ENCODE measurements at places on chromosomes 1 and 21.

DNA sequence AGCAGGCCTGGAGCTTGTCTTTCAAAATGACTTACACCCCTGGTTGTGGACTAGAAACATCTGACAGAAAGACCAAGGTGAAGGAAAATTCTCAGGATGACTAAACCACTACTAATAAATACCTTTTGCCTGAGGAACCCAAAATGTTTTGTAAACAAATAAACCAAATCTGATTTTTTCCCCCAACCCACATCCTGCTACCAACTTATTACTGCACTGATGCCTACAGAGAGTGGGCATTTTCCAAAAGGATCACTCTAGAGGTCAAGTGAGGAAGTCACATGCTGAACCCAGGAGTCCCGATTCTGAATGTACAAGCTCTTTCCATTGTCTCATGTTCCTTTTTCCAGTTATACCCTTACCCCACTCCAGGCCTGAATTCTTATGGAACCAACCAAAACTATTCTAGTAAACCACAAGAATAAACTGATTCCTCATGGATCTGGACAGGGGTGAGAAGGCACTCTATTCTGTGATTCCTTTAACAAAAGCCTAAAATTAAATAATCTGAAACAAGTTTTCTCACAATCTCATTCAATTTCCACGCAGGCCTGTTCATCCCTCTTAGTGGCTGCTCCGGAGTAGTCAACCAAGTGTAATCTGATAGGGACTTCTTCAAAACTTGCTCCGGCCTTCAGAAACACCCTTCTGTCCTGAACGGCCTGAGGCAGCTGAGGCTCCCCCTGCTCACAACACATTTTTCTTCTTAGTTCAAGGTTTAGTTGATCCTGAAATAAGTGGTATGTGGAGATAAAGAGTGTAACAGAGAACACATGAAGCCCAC is 1.4 kb downstream of the PI4KB start:
- no peak for DNase-seq

- no peak for DNase-seq
These were observed 2.0 kb upstream of the SYT6 start for GRCh38 chr1:114155706-114156105.

- peak; percentile 73 for DNase-seq
These were observed 47.1 kb upstream of the TLR5 start for GRCh38 chr1:223189903-223190724.

- DNase-seq = no peak
These were observed 36.8 kb downstream of the TRIM11 start for GRCh38 chr1:228369608-228370438.

DNA sequence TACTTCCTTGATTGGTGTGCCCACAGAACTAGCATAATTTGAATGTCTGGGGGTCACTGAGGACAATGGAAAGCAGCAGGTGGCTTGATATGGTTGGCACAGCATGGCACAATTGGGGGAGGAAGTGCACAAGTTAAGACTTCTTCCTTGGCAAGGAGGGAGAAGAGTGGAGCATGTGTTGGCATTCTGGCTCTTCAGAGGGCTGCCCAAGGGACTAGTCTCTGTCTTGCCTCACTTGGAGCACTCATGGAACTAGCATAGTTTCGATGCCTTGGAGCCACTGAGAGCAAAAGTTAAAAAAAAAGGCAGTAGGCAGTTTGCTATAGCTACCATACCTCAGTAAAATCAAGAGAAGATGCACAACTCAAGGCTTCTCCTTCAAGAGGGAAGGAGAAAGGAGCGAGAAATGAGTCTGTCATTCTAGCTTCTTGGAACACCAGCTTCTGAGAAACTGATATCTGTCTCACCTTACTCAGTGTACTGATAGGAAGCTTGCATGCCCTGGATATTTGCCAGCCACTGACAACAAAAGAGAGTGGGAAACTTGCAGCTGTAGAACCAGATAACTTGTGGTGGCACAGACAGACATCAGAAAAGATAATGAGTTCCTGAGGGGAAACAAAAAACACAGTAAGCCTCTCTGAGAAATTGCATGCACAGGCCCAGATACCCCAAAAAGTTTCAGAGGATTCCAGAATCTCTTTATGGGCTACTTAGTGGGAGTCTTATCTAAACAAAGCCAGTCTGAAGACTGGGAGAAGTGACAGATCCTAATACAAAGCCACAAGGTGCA is 207.5 kb upstream of the SAMSN1 start:
- DNase-seq = no peak

DNA sequence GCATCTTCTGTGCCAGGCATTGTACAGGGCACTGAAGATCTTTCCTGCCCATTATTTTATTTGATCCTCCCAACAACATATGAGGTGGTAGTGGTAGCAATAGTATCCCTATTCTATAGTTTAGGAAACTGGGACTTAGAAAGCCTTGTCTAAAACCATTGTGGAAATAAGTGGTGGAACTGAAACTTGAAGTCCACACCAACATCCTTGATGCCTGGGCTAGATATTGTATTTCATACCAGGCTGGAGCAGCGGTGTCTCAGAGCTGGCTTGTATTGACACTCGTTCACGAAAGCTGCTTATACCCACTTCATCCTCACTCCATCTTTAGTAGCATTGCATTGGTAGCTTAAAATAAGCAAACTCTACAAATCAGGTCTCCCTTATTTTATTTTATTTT is 9.7 kb upstream of the CTSS start:
- no peak for DNase-seq

DNA sequence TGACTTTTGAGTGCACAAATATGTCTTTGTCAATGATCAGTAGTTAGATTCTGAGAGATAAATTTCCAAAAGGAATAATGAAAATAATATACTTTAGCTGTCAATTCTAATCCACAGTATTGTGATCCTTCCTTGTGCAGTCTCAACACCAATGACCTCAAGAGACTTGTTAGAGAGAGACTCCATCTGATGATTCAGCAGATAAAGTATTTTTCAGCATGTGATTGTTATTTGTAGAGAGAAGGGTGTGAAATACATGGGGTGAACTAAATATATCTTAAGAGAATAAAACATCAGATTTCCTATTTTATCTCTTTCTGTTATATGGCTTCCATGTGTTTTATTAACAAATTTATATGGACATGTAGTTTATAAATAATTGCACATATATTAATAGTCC is 5.9 kb upstream of the ZNF124 start:
- no peak for DNase-seq

DNA sequence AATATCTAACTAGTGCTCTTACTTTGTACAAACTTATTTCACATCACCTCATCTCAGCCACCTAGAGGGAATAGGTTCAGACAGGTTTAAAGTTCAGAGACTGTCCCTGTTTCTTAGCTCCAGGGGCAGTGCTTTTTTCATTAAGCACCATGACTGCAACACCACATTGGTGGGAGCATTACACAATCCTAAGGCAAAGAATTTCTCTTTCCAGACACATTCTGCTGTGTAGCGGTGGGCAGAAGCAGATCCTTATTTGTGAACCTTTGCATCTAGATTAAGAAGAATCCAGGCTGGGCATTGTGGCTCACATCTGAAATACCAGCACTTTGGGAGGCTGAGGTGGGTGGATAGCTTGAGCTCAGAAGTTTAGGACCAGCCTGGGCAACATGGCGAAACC is 16.1 kb downstream of the LCA5L start:
- DNase-seq = no peak

- no peak for DNase-seq
These were observed 97.7 kb downstream of the ATP5PO start for GRCh38 chr21:33817663-33818451.

- no peak for DNase-seq
These were observed 21.8 kb upstream of the RUNX3 start for GRCh38 chr1:24951810-24952412.

DNA sequence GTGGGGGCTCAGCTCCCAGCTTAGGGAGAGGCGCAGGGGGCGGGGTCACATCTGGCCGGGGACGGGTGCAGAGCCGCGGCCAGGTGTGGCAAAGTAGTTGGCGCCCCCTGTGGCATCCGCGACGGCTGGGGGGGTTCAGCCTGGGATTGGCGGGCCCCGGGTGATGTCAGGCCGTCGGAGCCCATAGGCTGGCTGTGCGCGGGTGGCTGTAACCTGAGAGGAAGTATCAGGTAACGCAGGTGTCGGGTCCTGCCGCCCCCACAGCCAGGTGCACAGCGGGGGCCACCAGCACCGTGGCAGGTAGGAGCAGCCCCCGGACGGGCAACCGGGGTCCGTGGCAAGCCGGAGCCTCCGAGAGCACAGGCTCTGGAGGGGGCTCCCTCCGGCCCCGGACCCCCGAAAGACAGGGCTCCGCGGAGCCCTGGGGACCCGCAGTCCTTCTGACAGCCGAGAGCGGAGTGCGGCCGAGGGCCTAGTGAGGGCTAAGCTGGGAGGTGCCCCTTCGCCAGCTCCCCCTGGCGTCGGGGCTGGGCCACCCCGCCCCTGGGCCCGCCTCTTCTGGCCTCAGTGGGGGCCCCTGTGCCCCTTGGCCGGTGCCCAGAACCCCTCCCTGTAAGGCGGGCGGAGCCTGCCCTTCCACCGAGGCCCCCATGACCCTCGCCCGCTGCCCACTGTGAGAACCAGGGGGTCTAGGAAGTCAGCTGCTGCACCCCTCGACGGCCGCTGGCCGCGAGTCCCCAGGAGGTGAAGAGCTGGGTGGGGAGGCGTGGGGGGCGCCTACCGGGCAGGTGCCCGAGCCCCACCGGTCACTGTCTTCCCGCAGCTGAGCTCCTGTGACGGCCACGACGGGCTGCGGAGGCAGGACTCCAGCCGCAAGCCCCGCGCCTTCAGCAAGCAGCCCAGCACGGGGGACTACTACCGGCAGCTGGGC is 17.9 kb downstream of the TNFRSF25 start:
- DNase-seq = no peak

DNA sequence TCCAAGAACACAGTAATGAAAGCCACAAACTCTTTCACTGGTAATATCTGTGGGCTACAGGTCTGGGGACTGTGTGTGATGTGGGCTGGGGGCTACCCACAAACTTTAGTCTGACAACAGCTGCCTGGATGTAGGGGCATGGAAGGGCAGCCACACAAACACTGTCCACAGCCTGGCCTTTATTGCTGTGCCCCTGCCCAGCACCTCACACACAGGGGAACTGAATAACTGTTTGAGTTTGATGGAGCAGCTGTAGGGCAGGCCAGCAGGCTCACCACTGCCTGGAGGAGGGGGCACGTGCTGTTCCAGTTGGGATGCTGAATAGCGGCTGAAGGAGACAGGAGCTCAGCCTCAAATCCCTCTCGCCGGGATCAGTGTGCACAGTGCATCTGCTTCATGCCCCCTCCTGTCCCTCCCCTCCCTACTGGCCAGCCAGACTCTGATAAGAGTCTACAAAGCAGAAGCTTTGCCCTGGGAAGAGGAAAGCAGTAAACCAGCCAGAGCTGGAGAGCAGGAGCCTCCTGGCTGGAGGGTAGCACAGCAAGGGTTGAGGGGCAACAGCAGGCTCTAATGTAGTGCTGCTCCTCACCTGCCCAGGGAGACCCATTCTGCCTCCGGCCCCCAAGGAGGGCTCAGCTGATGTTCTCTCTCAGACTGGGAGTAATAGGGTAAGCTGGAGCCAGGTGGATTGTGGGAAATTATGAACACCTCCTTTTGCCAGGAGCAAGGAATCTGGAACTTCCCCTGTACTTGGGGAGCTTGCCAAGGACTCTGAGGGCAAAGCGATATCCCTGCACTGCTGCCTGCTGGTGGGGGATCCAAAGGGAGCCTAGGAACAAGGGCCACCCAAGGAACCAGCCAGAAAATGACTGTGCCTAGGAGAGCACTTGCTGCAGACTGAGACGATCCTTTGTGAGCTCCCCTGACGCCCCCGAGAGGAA is 70.2 kb upstream of the GOLT1A start:
- DNase-seq = no peak

DNA sequence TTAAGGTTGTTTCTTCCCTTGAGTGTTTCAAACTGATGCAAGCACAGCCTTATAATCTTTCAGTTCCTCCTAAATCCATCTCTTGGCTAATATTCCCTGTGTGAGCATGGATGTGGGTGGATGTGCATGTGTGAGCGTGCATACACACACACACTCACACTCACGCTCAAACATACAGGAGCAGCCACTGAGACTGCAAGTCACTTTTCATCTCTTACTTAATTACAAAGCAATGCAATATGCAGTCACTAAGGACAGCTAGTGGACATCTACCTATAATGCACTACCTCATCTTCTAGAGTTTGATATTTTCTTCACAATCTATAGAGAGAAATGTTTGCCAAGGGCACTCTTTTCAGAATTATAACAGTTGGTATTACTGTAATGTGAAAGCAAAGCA is 1.4 kb downstream of the ESRRG start:
- no peak for DNase-seq

GRCh38 chr21:17045214-17045853 is 467.5 kb upstream of the CXADR start:
- DNase-seq = no peak

DNA sequence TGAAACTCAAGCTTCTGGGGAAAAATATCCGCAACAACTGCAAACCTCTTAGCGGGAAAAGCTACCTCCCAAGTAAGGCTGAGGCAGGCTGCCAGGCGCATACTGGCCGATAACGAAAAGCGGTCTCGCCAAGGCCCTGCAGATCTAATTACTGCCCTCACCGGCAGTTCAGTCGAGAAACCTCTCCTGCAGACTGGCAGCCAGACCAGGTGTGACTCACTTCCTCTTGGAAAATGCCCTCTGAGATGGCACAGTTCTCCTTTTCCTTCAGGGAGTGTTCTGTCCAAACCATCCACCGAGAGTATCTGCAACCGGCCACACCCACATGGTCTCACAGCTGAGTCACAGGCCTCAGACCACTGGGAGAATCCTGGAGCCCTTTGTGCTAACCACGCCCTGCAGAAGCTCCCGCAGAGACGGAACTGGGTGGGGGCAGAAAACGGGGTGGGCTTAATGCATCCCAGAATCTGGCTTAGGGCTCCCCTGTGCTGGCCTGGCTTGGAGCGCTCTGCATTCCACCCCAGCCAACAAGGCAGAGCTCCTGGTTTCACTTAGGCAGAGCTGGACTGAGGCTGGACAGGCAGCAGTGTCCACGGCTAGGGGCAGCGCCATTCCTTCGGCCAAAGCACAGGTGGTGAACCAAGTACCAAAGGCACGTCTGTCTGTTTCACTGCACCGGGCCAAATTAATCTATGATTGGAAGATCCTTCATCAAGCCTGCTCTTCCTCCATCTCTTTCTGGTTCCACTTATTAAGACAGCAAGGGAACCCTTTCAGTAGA is 1.2 kb downstream of the S100A10 start:
- DNase-seq = peak; percentile 32

DNA sequence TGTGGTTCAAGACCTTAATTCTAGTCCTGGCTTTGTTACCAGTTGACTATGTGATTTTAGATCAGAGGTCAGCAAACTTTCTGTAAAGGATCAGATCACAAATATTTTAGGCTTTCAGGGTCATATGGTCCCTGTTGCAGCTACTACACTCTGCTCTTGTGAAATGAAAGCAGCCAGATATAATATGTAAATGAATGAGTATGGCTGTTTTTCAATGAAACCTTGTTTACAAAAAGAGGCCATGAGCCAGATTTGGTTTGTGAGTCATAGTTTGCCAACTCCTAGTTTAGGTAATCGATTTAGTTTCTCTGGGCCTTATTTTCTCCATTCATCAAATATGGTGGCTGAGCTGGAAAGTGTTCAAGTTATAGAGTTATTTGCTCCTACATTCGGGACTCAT is 346.7 kb downstream of the NUF2 start:
- DNase-seq = no peak

DNA sequence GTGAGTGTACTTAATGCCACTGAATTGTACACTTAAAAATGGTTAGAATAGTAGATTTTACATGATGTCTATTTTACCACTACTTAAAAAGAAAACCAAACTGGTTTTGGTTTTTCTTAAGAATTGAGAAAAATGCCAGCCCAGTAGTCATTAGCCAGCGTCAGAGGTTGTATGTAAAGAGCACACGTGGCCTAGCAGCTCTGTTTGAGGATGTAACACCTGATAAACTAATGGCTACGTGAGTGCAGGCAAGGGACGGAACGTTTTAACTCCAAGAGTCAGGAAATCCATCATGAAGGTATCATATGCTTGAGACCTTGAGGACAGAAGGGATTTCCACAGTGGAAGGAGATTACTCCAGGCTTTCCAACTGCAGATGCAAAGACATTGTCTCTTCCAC is 223.7 kb downstream of the MRPL39 start:
- DNase-seq = no peak
